ENCODE measurements at places on chromosomes 6 and 20.

- DNase-seq: no peak
Measured at GRCh38 chr6:8054276-8054675, 9.9 kb downstream of the BLOC1S5 start.

DNA sequence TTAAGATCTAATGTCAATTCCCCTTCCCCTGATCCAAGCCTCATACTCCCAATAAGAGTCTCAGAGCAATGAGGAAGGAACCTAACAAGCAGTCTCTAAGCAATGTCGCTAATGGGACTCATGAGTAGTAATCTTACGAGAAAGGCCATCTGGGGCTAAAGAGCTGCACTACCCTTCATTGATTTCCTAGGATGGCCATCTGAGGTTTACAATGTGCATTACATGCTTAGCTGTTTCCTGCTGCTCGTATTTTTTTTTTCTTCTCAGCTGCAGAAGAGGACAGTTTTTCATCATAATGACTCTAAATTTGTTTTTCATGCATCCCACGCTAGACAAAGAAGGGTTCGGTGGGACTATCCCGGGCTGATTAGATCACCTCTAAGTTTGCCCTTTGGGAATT is 119.3 kb downstream of the LPA start:
- DNase-seq: no peak

DNA sequence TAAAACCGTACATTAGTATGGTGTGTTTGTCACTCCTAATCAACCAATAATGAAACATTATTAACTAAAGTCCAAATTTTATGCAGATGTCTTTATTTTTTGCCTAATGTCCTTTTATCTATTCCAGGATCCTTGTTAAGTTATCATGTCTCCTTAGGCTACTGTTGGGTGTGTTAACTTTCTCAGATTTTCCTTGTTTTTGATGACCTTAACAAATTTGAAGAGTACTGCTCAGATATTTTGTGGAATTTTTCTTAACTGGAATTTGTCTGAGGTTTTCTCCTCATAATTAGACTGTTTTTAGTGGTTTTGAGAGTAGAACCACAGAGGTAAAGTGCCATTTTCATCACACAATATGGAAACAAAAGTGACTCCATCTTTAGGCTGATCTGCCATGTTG is 406.3 kb downstream of the MEI4 start:
- no peak for DNase-seq

- no peak for DNase-seq
Measured at GRCh38 chr6:81999270-81999669, 246.8 kb upstream of the TENT5A start.

- no peak for DNase-seq
Measured at GRCh38 chr6:168407842-168408241, 33.1 kb upstream of the SMOC2 start.

DNA sequence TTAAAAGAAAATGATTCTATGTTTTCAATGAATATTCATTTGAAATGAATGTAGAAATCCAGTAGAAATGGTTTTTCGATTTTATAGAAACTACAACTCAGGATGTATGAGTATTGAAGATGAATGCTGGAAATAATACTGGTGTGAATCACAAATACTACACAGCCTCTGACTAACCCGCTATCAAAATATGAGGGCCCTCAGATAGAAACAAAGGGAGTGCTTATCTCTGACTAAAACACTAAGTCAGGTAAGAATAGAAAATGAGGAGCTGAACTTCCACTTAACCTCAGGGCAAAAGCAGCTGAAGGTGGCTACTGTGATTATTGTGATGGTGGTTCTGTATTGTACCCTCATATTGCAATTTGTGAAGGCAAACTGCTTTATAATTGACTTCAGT is 220.9 kb upstream of the RNF217 start:
- no peak for DNase-seq

DNA sequence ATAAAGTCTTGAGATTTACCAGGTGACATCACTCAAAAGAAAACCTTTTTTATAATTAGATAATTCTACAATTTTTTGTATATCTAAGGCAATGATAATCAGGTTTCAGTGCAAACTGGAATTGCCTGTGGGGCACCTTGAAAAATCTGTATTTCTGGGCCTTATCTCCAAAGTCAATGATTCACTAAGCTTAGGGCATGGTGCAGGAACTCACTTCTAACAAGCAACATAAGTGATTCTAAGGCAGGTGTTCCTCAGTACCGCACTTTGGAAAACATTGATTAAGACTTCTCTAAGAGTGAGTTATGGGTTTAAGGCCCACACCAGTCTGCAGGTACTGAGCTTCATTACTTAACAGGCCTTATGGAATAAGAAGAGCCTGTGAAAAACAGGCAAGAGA is 115.3 kb downstream of the COL12A1 start:
- DNase-seq: no peak

- no peak for DNase-seq
Measured at GRCh38 chr20:47063407-47063806, 168.8 kb downstream of the EYA2 start.

DNA sequence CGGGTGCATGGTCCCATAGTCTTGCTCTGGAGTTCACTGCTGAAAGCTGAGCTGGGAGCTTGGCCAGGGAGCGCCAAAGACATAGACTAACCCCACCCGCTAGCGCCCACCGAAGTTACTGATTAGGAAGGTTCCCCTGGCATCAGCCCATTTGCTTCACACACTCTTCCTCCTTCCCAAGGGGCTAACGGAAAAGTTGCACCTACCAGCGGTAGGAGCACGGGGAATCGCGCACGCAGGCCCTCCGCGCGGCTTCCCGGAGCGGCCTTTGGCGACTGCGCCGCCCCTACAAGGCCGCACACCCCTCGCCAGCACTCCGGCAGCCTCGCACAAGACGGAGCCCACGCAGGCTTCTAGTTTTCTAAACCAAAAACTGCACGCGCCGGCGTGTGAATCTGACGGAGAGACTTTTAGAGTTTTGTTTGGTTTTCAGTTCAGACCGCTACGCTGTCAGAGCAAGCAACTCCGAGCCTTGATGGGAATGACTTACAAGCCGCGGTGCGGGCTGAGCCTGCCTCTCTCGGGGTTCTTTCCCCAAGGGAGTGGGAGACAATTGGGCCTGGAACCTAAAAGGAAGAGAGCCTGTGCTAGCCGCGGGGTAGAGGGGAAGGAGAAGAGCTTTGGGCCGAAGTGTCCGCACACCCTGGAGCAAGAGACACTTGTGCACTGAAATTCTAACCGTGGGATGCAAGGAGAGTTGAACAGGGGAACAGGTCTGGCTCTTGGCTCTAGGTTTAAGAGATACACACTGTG is 891 bp upstream of the POU3F2 start:
- no peak for DNase-seq

DNA sequence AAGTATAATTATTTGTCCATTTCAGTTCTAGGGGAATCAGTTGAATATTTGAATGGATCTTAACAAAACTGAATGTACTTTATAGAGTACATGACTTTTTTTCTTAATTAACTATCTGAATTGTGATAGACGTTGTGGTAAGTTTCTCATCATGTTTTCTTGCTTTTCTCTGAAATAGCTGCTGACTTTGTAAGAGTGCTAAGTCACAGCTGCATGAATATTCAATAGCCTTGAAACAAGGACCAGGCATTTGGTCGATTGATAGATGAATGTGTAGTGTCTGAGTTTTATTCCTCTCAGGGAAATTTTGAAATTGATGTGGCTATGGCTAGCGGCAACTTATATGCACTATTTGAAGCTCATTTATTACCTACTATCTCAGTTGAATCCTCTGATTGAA is 56.0 kb downstream of the ADGRB3 start:
- DNase-seq: no peak

- DNase-seq: no peak
Measured at GRCh38 chr6:164252948-164253347, 838.4 kb downstream of the QKI start.

GRCh38 chr20:15544742-15545141 is 1028.5 kb downstream of the KIF16B start:
- no peak for DNase-seq

DNA sequence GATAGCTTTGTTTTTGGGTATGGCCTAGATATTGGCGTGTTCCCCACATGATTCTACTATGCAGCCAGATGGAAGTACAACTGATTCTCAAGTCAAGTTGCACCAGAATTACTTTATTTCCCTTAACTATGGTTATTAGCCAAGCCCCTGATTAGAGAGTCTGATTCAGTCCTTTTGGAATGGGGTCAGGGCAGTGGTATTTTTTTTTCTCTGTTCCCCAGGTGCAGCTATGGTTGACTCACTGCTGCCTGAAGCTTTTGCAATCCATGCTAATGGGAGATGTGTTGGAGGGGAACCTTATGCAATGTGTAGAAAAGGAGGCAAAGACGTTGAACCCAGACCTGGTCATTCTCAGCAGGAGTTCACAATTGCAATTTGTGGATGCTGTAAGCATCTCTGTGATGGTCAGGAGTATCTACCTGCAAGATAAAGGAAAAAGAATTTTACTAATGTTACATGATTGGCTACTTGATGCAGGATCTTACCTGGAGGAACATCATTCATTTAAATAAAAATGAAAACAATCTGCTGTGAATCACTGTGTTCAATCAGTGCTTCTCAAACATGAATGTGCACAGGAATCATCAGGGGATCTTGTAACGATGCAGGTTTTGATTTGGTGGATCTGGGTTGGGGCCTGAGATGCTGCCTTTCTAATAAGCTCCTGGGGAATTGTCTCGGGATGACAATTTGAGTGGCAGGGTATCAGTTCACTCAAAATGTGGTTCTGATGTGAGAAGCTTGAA is 49.4 kb downstream of the PFDN4 start:
- DNase-seq: no peak

GRCh38 chr20:62774762-62775161 is 21.5 kb upstream of the MRGBP start:
- DNase-seq: no peak

DNA sequence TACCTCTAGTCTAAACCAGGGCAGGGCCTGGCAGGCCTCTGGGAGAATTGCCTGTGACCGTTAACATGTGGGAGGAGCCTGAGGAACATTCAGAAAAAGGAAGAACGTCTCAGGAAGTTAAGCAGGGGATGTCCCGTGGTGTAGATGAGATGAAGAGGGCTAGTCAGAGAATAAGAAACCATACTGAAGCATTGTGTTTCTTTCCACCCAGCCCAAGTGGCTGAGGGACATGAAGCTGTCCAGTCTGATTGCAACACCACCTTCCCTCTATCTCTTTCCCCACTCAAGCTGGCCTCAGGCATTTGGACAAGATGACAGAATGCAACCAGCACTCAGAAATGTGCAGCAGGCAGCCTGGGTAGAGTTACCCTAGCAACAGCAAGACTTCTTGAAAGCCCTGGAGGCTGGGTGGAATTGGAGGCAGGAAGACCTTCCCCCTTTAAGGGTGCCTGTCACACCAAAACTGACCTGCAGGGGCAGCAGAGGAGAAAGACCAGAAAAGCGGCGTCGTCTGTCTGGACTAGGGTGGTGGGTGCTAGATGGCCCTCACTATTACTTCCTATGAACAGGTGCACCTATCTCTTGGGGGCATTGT is 186.1 kb downstream of the UNC5CL start:
- DNase-seq: no peak

DNA sequence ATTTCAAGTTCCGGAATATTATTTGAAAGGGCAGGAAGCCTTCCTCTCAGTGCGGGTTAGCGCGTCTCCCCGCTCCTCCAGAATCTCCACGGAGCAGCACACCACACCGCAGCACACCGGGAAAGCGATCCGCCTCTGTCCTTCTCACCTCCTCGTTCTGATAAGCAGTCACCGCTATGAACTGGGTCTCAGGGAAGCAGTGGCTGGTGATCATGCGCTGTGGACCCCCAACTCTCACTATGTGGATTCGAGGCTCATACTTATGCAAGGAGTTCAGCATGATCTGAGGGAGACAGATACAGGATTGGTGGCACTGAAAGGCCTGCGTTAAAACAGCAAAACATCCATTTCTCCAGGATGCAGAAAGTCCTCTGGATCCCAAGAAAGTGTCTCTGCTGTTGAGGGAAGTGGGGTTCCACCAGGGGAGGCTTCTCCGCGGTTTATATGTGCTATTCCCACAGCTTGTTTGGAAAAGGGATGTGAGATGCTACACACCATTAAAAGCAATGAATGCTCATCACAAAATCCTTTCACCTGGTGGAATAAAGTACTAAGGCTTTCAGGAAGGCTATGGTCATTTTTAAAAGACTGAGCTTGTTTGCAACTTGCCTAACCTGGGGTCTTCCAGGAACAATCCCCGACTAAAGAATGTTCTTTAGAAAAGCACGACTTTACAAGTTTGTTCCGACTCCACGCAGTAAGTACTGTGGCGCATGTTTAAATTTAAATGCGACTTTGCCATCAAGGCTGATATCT is 1.9 kb downstream of the TBXT start:
- DNase-seq: no peak

GRCh38 chr20:20837574-20838021 is 125.2 kb upstream of the RALGAPA2 start:
- DNase-seq: no peak

DNA sequence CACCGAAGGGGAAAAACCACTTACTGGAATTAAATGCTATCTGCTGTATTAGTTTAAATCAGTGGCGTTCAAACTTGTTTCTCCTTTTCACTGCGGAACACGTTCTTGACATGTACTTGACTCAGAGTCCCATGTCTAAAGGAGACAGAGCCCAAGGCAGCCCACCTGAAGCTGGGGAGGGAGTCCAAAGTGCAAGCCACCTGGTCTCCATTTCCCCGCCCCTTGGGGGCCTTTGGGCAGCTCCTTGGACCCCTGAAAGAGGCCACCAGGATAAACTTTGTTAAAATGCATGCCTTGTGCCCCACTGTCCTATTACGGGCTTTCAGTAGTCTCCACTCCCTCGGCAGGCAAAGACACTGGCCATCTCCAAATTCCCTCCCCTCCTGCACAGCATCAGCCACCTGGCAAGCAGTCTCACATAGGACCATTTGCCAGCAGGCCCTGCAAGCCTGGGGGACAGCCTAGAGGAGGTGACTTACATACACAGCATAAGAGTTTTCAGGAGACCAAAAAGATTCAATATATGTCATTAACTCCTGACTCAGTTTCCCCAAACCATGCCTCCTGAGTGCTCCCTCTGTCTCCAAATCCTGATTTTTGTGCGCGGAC is 6.7 kb downstream of the PCK1 start:
- no peak for DNase-seq

GRCh38 chr20:61695741-61696140 is 369.9 kb downstream of the TAF4 start:
- DNase-seq: no peak

DNA sequence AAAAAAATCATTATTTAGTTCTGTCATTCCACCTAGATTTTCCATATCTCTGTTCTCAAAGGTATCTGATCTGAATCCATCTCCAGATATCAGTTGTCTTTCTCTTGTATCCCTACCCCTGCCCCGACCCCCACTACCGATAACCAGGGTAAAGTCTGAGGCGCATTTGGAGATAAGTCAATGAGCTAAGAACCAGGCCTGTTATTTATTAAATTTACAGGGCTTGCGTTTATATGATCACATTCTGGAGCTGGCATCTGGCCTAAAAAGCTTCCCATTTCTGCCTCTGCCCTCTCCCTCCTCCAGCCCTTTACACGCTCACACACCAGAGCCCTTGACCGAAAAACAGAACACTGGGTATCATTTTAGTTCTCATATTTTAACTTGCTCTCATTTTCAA is 144.7 kb downstream of the ALDH8A1 start:
- no peak for DNase-seq

Data from stimulated activated CD4-positive, alpha-beta T cell treated with anti-CD3 and anti-CD28 coated beads, Interleukin-1b, Interleukin-23, amount 100 ng/mL, for 1 hour (primary cell).